ENCODE measurements at places on chromosomes 16 and 17.

DNA sequence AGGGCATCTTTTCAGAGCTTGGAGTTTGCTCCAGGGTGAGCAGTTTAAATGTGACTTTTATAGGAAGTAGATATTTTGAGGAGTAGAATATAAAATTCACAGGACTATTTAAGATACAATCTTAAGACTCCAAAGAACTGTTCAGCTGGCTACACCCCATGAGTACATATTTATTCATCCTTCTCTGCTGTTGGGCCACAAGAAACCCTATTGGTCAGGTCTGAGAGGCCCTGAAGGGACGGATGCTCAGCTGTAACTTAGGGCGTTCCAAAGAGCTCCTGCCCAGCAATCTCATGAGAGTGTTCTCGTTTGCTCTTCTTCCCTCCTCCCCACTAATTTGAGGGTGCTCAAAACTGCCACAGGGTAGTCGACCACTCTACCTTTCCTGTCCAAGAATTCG lies 7.3 kb downstream of the ST6GALNAC2 start:
- no peak for DNase-seq

DNA sequence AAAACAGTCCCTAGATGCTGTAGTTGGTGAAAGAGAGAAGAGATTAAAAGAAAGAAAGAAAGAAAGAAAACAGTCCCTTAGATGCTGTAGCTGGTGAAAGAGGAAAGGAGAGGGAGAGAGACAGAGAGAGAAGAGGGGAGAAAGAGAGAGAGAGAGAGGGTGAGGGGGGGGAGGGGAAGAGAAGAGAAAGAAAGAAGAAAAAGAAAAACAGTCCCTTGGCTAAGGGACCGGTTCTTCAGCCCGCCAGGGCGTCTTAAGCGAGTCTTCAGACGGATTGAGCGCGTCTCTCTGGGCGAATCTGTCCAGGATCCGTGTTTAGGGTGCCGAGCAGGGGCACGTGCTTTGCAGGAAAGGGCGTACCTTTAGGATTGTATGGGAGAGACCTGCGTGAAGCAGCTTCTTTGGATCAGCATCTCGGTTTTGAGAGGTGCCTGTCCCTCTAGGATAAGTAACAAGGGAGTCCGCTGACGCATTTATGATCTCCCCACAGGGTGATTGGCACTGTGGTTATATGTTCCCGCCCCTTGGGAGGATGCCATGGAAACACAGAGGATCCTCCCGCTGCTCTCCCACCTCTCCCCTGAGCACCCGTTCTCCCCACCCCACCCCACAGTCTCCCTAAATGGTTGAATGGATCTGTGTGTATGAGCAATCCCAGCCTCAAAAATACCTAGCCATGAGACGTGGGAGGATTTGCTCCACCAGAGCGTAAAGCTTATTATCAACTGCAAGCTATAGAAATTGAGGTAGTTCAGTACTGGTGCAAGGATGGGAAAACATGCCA lies 16.7 kb downstream of the GNGT2 start:
- DNase-seq = no peak

DNA sequence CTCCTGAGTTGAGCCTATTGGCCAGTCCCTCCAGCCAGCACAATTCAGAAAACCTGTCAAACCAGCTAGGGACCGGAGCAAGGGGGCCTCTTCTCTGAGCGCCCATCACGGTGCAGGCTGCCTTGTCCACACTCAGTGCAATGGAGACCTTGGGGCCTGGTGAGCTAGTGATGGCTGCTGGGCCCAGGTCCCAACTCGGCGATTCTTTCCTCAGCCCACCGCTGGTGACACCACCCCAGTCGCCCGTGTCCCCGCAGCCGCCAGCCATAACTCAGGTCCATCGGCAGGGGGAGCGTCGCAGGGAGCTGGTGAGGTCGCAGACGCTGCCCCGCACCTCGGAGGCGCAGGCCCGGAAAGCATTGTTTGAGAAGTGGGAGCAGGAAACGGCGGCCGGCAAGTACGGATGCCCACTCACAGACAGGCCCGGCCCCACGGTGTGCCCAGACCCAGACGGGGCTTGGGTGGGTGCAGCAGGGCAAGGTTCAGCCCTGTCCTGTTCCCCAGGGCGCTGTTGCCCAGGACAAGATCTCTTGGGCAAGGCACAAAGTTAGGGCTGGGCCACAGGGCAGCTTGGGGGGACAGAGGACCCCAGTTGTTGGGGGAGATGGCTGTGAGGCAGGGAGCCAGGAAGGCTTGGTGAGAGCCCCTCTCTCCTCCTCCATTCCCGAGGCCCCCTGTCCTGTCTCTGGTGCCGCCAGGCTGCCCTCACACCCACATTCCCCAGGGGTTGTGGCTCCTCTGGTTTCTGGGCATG lies 10.8 kb downstream of the SMTNL2 start:
- no peak for DNase-seq

DNA sequence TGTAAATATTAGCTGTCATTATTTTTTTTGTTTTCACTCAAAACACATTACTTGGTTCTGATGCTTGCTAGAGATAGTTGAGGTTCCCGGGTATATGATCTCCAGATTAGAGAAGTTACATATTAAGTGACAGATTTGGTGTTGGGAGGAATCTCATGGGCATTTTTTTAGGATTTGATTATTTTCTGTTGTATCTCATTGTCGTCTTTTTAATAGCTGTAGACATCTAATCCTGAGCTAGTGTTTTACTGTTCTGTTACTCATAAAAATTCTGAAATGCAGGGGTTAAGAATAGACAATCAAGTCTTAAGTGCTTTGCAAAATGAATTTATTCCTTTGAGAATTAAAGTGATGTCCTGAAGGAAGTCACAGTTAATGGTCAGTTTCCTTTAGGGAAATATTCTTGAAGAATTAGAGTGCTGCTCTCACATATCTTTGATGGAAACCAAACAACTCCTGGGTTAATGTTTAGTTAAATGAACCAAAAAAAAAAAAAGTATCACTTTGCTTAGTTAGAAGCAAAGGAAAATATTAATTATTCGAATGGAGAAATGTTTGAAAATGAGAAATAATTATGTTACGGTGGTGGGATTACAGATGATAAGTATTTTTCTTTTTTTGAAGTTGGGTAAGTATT lies 251.7 kb upstream of the CACNG5 start:
- no peak for DNase-seq

DNA sequence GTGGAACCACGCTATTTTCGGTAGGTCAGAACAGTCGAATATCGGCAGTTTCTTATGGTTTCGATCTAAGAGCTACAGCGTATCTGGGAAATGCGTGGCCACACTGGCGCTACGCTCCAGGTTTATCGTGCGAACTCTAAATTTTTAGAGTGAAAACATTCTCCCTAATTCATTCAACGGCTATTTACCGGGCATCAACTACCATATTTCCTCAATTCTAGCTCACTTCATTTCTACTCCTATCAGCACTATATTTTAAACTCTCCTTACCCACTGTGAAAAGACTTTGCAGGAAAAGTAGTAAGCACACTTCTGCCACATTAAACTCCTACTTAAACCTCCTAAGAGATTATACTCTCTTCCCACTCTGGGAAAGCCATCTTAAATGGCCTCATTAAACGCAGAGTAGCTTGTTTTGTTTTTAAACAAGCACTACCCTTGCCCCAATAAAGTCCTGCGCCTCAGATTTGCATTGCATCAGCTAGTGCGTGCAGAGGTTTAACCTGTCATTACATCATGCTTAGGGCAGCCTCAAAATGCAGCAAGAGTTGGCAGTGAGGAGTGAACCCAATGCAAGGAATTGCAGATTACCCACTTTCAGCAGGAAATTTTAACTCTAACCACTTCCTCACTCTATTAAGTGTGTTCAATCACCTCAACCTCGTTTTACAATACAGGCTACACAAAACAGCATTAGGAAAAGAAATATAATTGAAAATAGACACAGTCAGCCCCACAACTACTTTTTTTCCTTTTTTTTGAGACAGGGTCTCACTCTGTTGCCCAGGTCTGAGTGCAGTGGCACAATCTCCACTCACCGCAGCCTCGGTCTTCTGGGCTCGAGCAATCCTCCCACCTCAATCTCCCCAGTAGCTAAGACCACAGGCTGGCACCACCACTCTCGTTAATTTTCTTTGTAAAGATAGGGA lies 18.8 kb downstream of the SIAH1 start:
- DNase-seq = no peak

GRCh38 chr16:57540906-57541753 lies 1.3 kb upstream of the ADGRG5 start:
- DNase-seq = no peak

- no peak for DNase-seq
These were observed 60.8 kb downstream of the TBC1D16 start for GRCh38 chr17:79974566-79975497.

GRCh38 chr16:24116989-24117388 lies 139.1 kb upstream of the CACNG3 start:
- no peak for DNase-seq

DNA sequence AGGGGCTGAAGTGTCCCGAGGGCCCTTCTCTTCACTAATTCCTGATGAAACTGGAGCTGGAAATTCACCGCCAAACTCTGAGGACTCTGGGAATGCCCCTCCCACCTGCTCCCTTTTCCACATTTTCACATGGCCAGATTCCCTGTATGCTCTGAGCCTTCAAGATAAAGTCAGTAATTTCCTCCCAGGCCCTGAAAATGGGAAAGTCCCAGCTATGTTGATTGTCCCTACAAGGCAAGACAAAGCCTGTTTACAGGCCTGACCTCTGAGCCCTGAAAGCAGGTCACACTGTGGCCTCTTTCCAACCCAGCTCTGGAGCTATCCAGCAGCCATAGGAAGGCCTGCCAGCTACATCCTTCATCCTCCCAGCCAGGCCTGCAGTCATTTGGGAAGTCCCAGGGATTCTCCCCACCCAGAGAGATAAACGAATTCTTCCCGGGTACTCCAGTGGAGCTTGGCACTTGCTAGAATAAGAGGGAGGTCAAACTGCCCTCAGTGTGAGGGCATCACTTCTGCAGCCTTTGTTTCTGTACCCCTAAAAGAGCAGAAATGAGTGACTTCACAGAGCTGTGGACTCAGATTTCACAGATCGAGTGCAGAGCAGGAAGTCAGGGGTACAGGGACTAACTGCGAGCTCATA lies 19.6 kb upstream of the CCL2 start:
- peak; percentile 83 for DNase-seq

DNA sequence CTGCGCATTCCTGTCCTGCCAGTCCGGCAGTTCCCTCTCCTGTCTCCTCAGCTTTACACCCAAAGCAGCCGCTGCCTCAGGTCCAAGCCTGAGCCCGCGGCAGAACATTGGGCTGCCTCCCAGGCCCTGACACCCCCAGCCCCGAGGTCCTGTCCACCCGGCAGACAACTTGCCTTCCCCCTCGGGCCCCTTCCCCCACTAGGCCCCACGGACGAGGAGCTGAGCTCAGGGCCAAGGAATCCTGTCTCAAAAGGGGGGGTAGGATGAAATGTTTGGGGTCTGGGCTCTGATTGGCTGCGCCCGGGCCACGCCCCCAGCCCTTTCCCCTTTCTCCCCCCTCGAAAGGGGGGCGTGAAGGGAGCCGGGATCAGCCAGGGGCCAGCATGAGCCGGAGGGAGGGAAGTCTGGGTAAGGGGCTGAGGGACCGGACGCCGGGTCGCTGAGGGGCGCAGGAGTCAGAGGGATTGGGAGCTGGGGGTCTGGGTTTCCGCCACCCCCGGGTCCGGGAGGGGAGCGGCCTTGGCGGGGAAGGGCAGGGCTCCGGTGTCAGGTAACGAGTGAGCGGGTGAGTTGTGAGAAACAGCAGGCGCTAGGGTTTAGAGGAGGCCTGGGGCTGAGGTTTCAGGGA lies at the start of gene CTF1:
Gene CTF1 (plus strand): TSS at position 354 of the 628 bp plus-strand sequence. CDS start 30 bp downstream, at position 384.
- peak; percentile 83 for DNase-seq

DNA sequence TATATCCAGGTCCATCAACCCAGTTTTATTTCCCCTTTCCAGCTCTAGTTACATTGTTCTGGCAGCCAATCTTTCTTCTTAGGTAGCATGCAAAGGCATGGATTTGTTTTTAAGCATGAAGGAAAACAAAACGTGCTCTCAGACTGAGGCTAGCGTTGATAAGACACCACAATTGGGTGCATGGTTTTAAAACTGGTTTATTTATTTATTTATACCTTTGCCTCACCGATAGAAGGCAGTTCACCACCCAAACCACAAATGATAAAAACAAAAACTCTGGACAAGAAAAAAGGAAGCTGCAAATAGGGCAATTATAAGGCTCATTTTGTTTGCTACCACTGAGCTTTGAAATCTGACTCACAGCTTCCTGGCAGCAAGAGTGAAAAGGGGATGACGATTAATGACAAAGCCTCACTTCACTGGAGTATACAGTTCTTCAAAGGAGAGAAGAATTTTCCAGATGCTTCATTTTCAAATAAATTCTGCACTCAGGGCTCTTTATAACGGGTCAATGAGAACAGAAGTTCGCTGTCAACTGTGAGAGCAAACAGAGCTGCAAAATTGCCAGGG lies 278.4 kb upstream of the IRX5 start:
- DNase-seq = no peak

- DNase-seq = no peak
These were observed 115.9 kb downstream of the LITAF start for GRCh38 chr16:11470676-11471415.

DNA sequence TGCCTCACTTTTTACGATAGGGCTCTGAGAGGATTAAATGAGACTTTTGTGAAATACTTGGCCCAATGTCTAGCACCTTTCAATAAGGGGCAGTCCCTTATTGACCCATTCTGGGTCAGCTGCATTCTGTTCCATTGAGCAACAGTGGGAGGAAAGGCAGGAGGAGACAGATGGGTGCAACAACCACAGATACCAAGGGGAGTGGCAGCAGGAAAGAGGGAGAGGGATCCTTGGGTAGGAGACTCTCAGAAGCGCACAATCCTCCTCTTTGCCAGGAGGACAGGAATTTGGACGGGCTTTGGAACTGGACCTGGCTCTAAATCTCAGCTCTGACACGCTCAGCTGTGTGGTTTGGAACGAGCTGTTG lies 3.5 kb downstream of the PIPOX start:
- no peak for DNase-seq

DNA sequence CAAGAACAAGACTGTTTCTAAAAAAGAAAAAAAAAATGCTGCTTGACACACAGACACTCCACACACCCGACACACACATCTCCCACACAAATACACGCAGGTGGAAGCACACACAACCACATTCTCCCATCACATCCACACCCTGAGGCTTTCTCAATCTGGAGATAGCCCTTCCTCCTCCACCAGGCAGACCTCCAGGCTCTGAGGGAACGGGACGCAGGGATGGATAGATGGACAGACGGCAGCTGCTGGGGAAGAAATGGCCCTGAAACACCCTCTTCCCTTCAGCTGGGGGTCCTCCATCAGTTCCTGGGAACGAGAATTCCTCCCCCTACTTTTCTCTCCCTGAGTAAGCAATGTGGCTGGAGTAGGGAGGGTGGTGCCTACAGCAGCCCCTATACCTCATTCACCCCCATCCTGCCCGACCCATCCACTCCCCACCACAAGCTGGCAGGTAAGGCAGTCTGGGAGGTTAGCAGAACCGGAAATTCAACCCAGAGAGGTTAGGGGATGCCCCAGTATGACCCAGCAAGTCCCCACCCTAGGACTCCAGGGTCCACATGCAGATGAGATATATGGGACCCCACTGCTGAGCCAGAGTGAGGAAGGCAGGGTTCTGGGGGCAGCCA lies 4.1 kb upstream of the LITAFD start:
- DNase-seq = no peak

GRCh38 chr16:61148930-61149329 lies 887.3 kb downstream of the CDH8 start:
- DNase-seq = no peak

DNA sequence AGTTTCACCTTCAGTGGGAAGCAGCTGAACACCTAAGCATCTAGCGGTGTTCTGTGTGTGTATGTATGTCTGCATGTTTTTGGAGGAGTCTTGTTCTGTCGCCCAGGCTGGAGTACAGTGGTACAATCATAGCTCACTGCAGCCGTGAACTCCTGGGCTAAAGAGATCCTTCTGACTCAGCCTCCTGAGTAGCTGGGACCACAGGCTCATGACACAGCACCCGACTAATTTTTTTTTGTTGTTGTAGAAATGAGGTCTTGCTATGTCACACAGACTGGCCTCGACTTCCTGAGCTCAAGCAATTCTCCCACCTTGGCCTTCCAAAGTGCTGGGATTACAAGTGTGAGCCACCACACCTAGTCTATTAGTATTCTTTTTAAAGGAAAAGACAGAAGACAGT lies 30.2 kb upstream of the FAAP100 start:
- no peak for DNase-seq

Measured in left ventricle myocardium inferior (tissue), 1 donor.